SK-N-DZ (cell line): ENCODE measurements at places on chromosomes 5 and 9.

GRCh38 chr9:16058131-16058549 lies 505.3 kb downstream of the CCDC171 start:
- no peak for DNase-seq

- DNase-seq, result no peak
Observed at GRCh38 chr5:159632866-159633265, 283.4 kb upstream of the ADRA1B start.

DNA sequence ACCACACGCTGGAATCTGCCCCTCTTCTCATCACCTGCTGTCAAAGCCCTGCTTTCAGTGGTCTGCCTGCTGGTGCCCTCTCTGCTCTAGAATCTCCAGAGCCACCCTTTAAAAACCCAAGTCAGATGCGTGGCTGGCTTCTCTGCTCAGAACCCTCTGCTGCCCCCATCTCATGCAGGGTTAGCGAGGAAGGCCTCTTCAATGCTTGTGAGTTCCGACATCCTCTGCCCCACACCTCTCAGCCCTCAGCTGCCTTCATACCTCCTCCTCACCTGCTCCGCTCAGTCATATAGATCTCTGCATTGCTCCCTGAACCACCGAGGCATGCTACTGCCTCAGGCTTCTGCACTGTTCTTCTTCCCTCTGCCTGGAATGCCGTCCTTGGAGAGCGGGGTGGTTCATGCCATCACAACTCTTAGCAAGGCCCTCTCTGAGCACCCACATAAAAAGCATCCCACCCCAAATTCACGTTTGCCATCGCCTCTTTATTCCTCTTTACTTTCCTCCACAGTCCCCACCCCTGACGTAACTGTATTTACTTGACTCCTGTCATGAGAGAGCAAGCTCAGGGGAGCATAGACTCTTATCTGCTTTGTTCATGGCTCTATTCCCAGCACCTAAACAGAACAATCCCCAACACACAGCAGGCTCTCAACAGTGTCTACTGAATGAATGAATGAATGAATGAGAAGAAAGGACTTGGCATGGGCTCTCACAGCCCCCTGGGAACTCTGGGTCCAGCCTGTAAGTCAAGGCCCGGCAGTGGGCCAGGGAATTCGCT lies 10.4 kb downstream of the SHB start:
- no peak for DNase-seq

GRCh38 chr5:154444556-154445421 lies 1.0 kb upstream of the SAP30L start:
- DNase-seq, result peak; percentile 18

DNA sequence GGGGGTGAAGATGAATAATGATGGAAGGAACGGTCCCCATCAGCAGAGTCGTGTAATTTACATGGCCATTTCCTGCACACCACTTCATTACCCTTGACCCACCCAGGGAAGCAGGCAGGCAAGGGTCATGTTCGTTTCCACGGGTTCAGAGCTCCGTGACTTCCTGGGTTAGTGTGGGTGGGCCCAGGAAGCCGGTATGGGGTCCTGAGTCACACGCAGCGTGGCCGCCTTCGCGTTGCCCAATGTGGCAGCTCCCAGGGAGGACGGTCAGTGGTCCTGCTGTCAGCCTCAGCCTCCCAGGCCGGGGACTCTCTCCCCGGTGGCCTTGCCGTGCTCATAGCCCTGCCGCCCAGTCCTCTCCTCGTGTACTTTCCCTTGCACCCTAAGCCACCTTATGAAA lies 5.1 kb upstream of the TERT start:
- no peak for DNase-seq

DNA sequence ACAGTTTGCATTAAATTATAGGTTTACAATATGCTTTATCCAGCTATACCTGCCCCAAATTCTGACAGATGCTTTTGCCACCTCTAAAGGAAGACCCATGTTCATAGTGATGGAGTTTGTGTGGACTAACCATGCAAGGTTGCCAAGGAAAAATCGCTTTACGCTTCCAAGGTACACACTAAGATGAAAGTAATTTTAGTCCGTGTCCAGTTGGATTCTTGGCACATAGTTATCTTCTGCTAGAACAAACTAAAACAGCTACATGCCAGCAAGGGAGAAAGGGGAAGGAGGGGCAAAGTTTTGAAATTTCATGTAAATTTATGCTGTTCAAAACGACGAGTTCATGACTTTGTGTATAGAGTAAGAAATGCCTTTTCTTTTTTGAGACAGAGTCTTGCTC lies 41.0 kb downstream of the FXN start:
- no peak for DNase-seq

DNA sequence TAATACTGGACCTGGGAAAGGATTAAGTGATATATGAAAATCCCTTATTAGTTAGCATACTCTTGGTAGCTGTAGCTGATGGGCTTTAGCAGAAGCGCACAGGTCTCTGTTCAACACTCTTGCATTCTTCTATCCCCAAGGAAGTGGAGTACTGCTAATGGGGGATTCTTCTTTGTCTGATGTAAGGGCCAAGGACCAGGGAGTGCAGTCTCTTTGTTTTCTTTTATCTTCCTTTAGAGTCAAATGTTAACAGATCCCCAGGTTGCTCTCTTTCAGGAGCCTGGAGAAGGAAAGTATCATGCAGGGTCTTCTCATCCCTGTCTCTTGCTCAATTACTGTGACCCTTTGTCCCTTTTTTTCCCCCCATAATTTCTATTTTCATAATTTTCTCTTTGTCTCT lies 1146.9 kb upstream of the DMAC1 start:
- no peak for DNase-seq

DNA sequence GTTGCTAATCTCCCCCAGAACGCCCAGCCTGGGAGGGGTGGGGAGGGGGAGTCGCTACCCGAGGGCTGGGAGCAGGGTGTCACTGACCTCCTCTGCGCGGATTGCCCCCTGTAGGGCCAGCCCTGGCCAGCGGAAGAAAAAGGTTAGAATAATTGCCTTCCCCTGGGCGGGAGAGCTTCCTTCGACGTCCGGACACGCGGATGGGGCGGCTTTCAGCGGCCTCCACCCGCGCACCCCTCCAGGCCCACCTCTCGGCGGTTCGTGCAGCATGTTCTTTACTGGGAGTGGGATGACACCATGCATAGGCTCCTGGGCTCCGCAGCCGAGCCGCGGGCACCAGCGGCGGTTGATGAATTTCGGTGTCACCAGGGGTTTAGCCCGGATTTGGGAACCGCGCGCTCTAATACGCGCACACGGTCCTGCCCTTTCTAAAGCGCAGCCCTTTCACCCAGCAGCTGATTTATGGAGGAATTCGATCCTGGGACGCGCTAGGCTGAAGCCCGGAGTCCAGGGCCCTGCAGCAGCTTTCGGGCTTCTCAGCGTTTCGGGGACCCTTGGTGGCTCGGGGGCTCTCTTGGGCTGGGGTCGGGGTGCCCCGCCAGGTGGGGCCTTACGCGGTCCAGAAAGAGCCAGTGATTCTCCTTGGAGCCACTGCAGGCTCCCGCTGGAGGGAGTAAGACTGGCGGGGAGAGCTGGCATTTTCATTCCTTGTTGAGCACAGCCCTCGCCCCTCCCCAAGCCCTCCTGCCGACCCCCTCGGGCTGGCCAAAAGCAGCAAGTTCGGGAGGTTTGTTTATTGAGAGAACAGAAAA lies 10.1 kb downstream of the LMX1B start:
- DNase-seq, result no peak

DNA sequence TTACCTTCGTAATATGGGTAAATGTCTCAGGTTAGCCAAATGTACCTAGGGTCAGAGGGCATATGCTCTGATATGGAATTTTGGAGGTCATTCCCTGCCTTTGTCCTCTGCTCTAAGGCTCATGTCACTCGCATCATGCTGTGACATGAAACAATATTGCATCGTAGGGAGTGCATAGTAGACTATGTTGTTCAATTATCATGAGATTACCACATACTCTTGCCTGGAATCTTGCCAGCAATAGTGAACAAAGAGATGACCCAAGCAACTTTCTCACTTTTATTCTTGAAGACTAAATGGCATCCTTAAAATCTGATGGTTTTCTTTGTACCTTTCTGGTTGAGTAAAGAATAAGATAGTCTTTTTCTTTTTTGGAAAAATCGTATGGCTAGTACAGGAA lies 27.6 kb downstream of the ZNF462 start:
- no peak for DNase-seq

DNA sequence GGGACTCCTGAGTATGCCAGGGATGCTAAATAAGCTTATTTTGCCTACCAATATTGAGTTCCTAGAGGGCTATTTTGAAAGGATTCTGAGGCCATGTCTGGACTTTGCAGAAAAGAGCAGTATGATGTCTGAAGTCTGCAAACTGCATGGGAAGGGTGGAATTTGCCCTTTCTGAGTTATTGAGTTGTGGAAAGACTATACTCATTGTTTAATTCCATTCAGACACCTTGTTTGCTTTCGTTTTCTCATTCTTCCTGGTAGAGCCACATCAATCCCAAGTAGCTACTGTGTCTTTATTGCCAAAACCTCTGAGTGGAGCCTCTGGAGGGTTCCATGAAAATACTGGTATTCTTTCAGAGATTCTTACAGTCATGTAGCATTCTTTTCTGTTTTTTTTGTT lies 50.9 kb upstream of the PPP1R2B start:
- no peak for DNase-seq

DNA sequence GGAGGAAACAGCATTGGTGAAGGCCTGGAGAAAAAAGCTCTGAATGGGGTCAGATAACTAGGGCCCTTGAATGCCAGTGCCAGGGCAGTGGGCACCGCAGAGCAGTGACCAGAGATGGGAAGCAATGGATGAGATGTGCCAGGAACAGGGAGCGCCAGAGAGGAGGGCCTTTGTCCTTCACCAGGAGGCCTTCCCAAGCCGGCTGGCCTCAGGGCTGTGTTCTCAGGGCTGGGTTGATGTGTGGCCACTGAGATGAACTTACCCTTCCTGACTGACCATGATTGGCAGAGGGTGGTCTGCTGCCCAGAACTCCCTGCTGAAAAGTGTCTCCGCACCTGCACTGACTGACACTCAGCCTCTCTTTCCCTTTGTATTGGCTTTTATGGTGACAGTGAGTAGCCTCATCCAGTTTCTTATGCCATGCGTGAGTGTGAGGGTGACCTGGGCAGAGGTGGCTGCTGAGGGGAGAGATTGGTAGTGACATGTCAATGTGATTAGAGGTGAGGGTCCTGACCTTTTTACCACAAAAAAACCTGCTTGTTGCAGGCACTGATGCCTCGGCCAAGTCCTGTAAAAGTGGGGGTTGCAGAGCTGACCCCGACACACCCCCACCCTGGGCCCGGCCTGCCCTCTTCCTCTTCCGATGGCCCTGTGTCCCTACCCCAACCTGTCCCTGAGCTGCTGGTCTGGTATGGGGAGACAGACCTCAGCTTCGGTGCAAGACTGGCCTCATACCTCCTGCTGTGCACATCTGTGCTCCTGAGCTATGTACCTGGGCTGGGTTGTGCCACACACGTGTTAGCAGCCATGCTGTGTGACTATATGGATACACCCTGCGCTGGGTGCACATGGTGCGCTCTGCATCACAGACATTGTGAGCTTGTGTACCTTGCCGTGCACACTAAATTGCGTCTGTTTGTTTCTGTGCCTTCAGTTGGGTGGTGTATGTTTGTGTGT lies 57.1 kb upstream of the PSD2 start:
- DNase-seq, result no peak

- peak; percentile 49 for DNase-seq
Observed at GRCh38 chr5:72956324-72957140, 691 bp downstream of the FCHO2 start.

- no peak for DNase-seq
Observed at GRCh38 chr5:116559673-116560164, 14.9 kb downstream of the SEMA6A start.

DNA sequence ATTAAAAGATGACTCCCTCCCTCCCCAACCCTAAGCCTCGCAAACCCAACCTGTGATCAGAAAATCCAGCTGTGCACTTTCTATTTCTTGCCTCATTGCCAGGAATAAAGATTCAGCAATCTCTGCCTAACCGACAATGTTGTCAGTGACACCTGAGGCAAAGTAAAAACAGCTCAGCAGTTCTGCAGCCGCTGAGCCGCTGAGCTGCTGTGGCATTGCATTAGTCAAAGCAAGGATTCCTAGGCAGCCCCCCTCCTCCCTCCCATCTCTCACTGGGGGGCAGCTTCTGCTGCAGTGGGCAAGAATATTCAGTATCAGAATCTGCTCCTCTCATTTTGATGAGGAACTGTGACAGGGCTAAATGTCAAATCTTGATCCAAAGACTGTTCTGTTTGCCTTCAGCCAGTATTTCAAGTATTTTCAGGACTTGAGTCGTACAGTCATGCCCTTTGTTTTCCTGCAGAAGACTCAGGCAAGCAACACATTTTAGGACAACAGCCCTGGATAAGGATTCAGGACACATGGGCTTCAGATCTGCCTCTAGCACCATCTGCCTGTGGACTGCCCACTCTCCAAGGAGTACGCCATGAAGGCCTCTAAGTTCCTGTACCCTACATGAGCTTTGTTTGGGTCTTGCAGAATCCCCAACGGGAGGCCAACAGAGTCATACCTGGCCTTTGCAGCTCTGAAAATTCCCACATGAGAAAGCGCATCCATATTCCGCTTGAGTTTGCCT lies 41.1 kb upstream of the DAP start:
- DNase-seq, result no peak

GRCh38 chr5:169970339-169970738 lies 10.0 kb downstream of the INSYN2B start:
- no peak for DNase-seq

DNA sequence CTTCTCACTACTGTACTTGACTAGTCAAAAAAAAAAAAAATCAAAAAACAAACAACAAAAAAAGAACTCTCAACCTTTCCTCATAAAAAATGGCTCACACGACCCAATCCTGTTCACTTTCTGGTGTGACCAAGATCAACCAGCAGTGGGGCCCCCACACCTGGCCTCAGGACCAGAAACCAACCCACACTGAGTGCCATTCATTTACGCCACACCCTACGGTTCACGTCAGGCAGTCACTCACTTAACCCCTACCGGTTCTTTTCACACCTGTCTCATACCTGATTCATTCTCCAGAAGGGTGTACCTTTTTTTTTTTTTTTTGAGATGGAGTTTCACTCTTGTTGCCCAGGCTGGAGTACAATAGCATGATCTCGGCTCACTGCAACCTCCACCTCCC lies 5.7 kb downstream of the SUSD1 start:
- no peak for DNase-seq

- no peak for DNase-seq
Observed at GRCh38 chr9:31137176-31138160, 1247.0 kb upstream of the ACO1 start.

DNA sequence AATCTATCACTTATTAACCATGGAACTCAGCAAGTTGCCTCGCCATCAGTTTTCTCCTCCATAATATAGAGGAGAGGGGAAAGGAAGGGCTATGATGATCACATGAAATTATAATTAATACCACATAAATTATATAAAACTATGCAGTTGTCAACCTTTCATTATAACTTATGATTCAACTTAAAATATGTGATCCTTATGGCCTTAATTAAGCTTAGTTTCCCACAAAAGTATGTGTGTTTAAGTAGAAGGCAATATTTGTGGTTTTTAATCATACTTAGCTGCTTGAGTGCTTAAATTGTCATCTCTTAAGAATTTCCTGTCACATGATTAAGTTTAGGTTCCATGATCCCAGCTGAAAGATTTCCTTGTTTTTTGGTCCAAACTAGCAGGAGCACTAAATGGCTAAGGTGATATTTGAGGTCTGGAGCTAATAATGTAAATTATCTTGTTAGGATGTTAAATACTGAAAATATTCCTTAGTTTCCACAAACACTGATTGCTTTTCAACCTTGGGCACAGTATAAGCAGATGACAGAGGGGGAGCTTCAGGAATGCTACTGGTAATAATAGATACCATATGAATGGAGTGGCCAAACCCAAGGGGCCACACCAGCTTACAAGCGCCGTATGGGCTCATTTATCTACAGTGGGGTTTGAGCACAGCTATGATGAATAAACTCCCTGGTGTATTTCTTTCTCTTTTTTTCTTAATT lies 26.4 kb upstream of the F2R start:
- no peak for DNase-seq

- no peak for DNase-seq
Observed at GRCh38 chr9:132000659-132001058, 79.0 kb downstream of the MED27 start.
